Stimulated activated CD8-positive, alpha-beta memory T cell treated with anti-CD3 and anti-CD28 coated beads, Interleukin-7, amount 100 ng/mL, for 1 hour (primary cell): ENCODE measurements at places on chromosomes 13 and 19.

- no peak for DNase-seq
These were observed 6.8 kb downstream of the ITPKC start for GRCh38 chr19:40723661-40724254.

GRCh38 chr13:101465877-101466276 is 13.4 kb downstream of the ITGBL1 start:
- DNase-seq = no peak

DNA sequence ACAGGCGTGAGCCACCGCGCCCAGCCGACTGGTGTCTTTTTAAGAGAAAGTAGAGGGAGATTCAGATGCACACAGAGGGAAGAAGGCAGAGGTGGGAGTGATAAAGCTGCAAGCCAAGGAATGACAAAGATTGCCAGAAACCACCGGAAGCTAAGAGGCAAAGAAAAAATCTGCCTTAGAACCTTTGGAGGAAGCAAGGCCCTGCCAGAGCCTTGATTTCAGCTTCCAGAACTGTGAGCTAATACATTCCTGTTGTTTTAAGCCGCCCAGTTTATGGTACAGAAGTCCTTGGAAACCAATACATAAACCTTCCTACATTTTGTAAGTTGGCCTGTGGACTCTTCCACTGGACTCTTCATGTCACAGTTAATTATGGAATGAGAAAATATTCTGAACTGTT is 71.7 kb upstream of the SOX21 start:
- no peak for DNase-seq

DNA sequence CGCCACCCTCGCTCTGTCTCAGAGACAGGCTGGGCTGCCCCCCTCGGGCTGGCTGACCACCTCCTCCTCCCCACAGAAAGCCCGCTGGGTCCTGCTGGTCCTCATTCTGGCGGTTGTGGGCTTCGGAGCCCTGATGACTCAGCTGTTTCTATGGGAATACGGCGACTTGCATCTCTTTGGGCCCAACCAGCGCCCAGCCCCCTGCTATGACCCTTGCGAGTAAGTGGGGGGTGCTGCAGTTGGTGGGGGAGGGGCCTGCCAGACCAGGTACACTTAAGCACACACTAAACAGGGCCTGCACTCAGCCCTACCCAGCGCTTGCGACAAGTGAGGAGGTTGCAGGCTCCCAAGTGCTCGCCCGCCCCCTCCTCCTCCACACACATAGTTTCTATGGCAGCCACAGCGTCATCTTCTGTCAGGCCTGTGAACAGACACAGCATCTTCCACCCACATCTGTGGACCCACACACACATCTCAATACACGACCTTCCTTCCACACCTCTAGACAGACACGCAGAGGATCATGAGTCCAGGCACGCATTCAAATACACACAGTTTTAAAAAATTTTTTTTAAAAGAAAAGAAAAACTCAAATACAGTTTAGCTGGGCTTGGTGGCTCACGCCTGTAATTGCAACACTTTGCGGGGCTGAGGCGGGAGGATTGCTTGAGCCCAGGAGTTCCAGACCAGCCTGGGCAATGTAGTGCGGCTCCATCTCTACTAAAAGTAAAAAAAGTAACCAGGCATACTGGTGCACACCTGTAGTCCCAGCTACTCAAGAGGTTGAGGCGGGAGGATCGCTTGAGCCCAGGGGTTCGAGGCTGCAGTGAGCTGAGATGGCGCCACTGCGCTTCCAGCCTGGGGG is 18.4 kb downstream of the PLD3 start:
- no peak for DNase-seq

GRCh38 chr13:33290421-33290965 is 4.9 kb upstream of the STARD13 start:
- no peak for DNase-seq

DNA sequence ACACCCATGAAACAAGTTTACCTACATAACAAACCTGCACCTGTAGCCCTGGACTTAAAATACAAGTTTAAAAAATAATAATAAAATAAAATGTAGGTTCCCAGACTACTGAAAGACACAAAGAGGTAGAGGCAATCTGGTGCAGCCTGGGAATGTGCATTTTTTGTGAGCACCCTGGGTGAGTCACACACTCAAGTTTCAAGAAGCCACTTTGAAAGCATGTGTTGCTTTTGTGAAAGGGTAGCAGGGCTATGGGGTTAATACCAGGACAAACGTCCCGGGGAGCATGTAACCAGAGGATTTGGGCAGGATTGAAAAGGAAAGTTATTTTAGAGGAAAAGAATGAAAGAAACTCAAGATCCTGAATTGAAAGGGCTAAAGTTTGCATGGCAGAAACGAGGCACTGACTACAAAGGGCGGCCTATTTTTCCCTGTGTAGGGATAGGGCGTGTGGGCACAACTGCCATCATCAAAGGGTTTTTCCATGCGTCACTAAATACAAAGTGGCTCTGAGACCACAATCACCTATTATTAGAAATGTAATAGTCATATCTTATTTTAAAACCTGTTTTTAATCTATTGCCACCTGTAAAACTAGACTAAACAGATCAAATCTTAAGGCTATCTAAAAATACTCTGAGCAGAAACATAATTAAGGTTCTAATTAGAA is 314.9 kb downstream of the COG6 start:
- DNase-seq = no peak

GRCh38 chr13:25391932-25392331 is 20.2 kb downstream of the ATP8A2 start:
- DNase-seq = no peak

GRCh38 chr19:39339674-39340073 is 2.5 kb upstream of the SAMD4B start:
- DNase-seq = no peak

- no peak for DNase-seq
These were observed 620.3 kb upstream of the PCDH20 start for GRCh38 chr13:62035981-62036380.
